ENCODE measurements at places on chromosomes 7 and 10.

DNA sequence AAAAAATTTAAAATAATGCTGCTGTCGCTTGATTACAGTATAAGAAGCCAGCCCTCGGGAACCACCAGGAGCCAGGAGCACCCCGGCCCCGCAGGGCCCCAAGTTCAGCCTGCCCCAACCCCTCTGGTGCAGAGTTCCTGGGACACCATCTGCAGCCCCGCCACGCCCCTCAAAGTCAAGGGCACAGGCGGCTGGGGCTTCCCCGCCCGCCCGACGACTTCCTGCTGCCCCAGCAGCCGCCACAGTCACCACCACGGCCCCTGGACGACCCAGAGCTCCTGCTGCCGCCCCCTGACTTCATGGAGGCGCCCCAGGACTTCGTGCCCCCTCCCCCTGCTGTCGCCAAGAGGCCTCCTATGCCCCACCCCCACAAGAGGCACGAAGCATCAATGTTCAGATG, 103.6 kb upstream of the PDSS1 start:
- DNase-seq: no peak

DNA sequence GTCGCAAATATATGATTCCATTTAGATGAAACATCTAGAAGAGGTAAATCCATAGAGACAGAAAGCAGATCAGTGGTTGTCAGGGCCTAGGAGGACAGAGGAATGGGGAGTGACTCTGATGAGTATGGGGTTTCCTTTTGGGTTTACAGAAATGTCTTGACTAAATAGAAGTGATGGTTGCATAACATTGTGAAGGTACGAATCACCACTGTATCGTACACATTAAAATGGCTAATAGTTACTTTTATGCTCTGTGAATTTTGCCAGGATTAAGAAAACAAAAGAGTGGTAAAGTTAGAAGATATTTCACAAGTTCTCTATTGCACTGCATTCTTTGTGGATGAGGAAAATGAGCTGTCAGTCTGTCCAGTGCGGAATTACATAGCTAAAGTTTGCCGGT, 407.4 kb downstream of the KCNMA1 start:
- no peak for DNase-seq

- DNase-seq: no peak
Measured at GRCh38 chr10:69506487-69506833, 55.2 kb downstream of the TSPAN15 start.

GRCh38 chr7:138885383-138886147, 87.6 kb upstream of the ATP6V0A4 start:
- no peak for DNase-seq

GRCh38 chr10:59677253-59677831, 32.3 kb downstream of the SLC16A9 start:
- no peak for DNase-seq

- no peak for DNase-seq
Measured at GRCh38 chr10:19749185-19749729, 67.0 kb upstream of the PLXDC2 start.

DNA sequence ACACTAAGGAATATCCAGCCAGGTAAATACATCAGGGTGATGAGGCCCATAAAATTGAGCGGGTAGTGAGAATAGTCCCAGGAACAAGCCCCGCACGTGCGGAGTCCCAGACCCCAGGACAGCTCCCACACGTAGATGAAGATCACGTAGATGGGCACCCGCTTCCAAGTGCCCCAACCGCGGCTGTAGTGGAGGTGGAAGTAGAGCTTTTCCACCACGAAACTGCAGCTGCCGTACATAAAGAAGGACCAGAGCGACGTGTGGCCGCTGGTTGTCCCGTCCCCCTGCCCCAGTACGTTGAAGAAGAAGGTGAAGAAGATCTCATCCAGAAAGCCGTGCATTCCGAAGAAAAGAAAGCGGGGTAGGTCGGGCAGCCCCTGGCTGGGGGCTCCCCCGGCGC, 948 bp downstream of the TMEM229A start:
- DNase-seq: no peak

GRCh38 chr7:80637911-80638765, at the start of gene CD36:
Gene CD36, plus strand, starts transcription at chr7:80638642. Its CDS starts 8,099 bp downstream, at chr7:80646741.
- DNase-seq: no peak

GRCh38 chr10:71432101-71432905, 35.6 kb downstream of the CDH23 start:
- DNase-seq: no peak

DNA sequence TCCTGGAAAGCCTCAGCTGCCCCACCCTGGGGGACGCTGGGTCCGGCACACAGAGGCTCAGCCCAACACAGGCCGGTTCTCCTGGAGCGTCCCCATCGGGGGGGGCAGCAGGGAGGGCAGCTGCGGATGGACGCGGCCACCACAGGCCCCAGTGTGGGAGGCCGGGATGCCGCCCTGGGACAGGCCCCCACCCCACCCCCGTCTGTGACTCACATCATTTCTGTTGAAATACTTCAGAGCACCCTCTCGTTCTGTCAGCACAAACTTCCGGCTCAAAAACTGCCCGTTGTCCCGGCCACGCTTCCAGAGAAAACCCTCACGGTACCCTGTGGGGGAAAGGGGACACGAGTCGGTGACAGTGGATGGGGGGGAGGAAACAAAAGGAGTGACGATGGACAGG, 28.5 kb downstream of the GET4 start:
- DNase-seq: no peak

DNA sequence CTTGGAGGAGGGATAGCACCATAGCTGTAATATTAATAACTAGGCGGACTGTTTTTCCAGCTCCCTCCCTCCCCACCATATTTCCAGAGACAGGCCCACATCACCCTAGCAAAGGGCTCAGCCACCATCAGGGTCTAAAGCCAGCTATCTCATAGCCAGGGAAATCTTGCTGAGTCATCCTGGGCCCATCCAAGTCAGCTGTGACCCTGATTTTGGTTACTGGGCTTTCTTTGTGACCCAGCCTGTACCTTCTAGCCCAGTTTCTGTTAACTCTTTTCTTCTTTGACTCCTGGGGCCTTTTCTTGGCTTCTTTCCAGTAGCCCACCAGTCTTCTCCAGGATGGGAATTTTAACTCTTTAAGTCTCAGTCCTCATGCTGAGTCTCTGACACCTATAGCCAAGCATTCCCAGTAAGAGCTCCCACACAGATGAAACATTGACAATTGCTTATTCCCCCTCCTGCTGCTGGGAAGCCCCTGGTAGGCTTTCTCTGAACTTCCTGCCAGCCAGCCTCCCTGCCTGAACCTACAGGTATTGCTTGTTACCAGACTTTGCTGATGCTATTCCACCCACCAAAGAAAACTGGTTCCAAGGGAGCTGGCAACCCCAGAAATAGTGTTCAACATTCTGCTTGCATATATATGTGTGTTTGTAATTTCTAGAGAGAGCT, 34.8 kb upstream of the ADO start:
- no peak for DNase-seq

DNA sequence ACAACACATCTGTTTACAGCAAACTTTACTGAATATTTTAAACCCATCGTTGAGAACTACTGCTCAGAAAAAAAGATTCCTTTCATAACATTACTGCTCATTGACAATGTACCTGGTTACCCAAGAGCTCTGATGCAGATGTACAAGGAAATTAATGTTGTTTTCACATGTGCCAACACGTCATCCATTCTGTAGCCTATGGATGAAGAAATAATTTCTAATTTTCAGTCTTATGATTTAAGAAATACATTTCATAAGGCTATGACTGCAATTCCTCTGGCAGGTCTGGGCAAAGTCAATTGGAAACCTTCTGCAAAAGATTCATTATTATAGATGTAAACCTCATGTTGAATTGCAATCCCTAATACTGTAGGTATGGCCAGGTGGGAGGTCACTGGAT, 16.7 kb upstream of the CNNM1 start:
- no peak for DNase-seq

GRCh38 chr7:135317676-135318325, 84.2 kb downstream of the STRA8 start:
- DNase-seq: no peak

GRCh38 chr10:126432507-126432906, 44.2 kb upstream of the ADAM12 start:
- no peak for DNase-seq

GRCh38 chr10:30736685-30737232, 107.2 kb upstream of the LYZL2 start:
- no peak for DNase-seq
